ENCODE measurements at places on chromosomes 12 and 14.

DNA sequence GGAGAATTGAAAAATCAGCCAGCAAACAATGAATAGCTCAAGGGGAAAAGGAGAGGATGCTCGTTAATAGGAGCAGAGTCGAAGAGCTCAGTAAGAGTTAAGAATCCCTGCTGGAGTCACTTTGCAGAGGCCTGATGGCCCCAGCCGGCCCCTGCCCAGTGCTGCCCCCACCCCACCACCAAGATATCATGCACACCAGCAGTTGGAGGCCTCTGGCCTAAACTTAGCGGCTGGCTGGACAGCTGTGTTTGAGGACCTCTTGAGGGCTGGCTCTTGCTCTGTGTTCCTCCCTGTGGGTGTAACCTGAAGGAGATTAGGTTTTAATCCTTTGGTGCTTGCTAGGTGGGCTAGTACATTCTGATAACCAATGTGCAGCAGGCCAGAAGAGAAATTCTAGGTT is 142.0 kb downstream of the PLXNC1 start:
- no peak for DNase-seq

GRCh38 chr12:99959549-99960170 is 25.1 kb downstream of the ANKS1B start:
- no peak for DNase-seq

- DNase-seq = no peak
Measured at GRCh38 chr12:31105668-31106067, 32.0 kb downstream of the DDX11 start.

DNA sequence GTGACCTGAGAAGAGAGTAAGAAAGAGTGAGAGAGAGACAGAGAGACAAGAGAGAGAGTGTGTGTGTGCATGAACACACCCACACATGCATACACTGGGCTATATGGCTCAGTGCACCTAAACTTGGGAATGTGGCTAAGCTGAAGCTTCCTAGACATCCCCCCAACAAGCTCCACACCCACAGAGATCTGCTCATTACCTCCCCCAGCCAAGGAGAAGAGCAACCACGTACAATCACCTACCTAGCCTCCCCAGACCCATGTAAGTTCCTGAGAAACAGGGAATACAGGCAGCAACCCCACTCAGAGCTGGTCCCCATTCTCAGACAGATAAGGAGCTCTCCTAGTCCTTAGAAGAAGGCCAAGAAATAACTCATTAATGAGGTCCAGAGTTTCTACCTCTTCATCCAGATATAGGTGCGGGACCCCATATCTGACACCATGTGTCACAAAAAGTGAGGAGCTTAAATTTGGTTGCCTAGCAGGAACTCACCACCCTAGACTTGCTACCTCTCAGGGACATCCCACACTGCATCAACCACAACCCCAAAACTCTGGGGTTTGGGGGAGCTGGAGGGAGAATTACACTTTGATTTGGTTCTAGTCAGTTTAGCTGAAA is 9.9 kb downstream of the AJUBA start:
- no peak for DNase-seq

Data from NAMALWA (cell line).